ENCODE measurements at places on chromosomes 6 and 20.

- no peak for DNase-seq
Observed at GRCh38 chr6:67854098-67854497, 781.0 kb upstream of the ADGRB3 start.

DNA sequence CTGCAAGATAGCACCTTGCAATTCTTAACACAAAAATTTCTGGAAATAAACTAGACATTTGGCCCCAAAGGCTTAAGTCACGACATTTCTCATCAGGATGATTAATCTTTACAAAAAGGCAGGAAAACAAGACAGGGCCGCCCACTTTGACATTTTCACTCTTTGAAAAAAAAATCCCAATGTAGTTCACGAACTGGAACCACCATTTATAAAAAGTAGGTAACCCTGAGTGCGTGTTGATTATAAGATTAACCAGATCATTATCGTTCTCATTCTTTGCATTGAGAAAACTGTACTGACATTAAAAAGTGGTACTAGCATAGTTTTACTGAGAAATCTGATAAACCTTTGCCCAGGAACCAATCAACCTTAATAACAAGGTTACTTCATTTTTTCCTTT lies 108.8 kb downstream of the HUS1B start:
- DNase-seq, result no peak

GRCh38 chr6:114941078-114941477 lies 598.3 kb upstream of the HS3ST5 start:
- peak; percentile 79 for DNase-seq

- DNase-seq, result peak; percentile 13
Observed at GRCh38 chr20:34083137-34083536, 28.9 kb downstream of the EIF2S2 start.

GRCh38 chr6:72218125-72218524 lies 331.8 kb downstream of the RIMS1 start:
- peak; percentile 11 for DNase-seq

GRCh38 chr6:125188594-125189203 lies 35.1 kb downstream of the TPD52L1 start:
- DNase-seq, result no peak

- no peak for DNase-seq
Observed at GRCh38 chr6:3844097-3844463, 5.1 kb upstream of the FAM50B start.

GRCh38 chr6:163137398-163137881 lies 277.1 kb upstream of the QKI start:
- DNase-seq, result no peak
